Panc1 (cell line): ENCODE measurements at places on chromosomes 1 and 21. TPM values are rescaled to one million over a fixed set of nuclear protein-coding genes. Genes with fewer than 3 reads are reported as not detected.

DNA sequence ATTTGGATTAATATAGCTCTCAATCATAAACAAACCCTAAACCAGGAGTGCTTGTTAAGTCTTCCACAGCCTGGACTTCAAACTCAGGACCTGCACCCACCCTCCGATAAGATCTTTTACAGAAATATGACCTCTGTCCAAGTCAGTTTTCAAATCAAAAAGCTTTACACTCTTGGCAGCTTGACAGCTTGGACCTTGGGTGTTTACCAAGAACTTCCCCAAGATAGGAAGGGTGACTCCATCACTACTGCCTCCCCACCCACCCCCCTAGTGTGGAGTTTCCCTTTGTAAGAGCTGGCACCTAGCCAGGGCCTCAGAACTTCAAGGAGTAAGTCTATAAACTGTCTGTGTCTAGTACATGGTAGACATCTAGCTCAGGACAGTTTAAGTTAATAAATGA is 9.6 kb downstream of the BCAR3 start:
- H3K27ac ChIP-seq = peak overlapping the region; percentile 46; the same call in 1 of the 2 replicates
- H3K4me3 ChIP-seq = no peak overlapping the region
- H3K36me3 ChIP-seq = peaks cover 2% of the 10 kb centered on the region; the same call in 1 of the 2 replicates
- DNase-seq = no peak
- H3K4me1 ChIP-seq = peaks cover 73% of the 10 kb centered on the region

DNA sequence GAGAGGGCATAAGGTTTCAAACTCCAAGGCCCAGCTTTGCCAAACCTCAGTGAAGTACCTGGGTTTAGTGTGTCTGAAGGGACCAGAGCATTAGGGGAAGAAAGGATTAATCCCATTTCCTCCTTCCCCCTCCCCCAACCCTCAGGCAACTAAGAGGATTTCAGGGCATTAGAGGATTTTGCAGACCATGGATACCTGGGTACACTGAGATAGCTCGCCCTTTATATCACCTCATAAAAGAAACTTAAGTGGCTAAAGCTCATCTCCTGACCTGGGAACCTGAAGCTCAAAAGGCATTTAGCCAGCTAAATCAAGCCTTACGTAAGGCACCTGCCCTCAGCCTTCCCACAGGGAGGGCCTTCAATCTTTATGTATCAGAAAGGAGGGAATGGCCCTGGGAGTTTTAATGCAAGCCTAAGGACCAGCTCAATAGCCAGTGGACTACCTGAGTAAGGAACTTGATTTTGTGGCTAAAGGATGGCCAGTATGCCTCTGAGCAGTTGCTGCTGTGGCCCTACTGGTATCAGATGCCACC is 26.4 kb upstream of the SMYD3 start:
- no peak overlapping the region for H3K27ac ChIP-seq
- no peaks in the 10 kb centered on the region; the same call in 1 of the 2 replicates for H3K27me3 ChIP-seq
- no peaks in the 10 kb centered on the region for H3K4me1 ChIP-seq
- H3K4me3 ChIP-seq = no peak overlapping the region

NGF gene
- not detected for total RNA-seq

RNF223 gene
- total RNA-seq = 0.08 TPM

- H3K4me3 ChIP-seq = no peak overlapping the region
- DNase-seq = no peak
- no peak overlapping the region for H3K27ac ChIP-seq
Observed at GRCh38 chr1:14495381-14495780, 103.1 kb upstream of the KAZN start.

DNA sequence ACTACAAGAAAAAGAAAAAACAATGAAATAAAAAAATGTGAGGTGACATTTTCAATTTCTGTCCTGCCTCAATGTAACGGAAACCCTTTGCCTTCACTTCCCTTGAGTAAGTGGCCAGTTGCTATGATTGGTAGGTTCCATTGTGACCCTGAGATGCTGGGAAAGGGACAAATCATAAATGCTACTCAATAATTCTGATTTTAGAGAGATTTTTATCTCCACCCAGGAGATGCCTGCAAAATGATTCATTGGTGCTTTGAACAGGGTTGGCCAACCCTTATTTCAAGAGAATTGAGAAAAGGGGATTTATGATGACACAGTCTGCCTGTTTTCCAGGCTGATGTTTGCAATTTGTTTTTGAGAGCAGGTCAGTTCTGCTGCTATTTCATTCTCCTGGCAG is 22.5 kb downstream of the XCL1 start:
- H3K4me1 ChIP-seq = no peaks in the 10 kb centered on the region
- no peaks in the 10 kb centered on the region for H3K27me3 ChIP-seq
- DNase-seq = no peak
- no peaks in the 10 kb centered on the region for H3K36me3 ChIP-seq
- no peak overlapping the region for H3K27ac ChIP-seq

CD84 gene
- 0.26 TPM for total RNA-seq

VAV3 gene
- 0.23 TPM for total RNA-seq

DNA sequence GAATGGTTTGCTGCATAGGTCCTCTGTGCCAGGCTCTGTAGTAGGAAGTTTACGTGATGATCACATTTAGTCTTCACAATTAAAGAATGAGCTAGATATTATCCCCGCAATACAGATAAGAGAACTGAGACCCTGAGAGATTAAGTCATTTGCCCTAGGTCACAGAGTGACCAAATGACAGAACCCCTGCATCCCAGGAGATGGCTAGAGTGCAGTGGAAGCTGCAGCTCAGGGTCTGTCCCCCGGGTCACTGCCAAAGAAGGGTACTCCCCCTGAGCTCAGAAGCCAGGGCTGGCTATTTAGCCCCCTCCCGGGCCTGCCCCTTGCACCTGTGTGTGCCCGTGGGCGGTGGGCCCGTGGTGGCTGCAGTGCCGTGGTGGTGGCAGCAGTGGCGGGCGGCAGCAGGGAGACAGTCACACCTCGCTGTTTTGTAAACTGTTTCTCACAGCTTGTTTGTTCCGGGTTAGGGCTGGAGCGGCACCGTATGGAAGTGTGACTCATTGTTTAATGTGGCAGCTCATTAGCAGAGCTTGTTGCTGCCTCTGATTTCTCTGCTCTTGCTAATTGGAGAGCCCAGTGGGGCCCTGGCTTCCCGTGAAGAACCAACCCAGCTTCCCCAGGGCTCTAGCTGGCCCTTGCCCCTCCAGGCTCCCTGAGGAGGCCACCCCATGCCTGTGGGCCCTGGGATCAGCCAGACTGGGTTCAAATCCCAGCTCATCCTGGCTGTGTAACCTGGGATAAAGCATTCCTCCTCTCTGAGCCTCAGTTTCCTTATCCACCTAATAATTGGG is 19.3 kb upstream of the FOXO6 start:
- peak; percentile 32 for DNase-seq
- peak overlapping the region; percentile 44 for H3K4me3 ChIP-seq
- no peaks in the 10 kb centered on the region for H3K27me3 ChIP-seq
- H3K36me3 ChIP-seq = no peaks in the 10 kb centered on the region

GRCh38 chr1:184669391-184669790 is 85.3 kb downstream of the EDEM3 start:
- H3K27ac ChIP-seq = no peak overlapping the region
- H3K4me3 ChIP-seq = no peak overlapping the region
- H3K36me3 ChIP-seq = no peaks in the 10 kb centered on the region
- no peaks in the 10 kb centered on the region; the same call in 1 of the 2 replicates for H3K4me1 ChIP-seq
- peaks cover 8% of the 10 kb centered on the region for H3K27me3 ChIP-seq
- DNase-seq = no peak
